Effector memory CD8-positive, alpha-beta T cell (primary cell): ENCODE measurements at places on chromosomes 2 and 18.

- no peak overlapping the region for H3K4me3 ChIP-seq
- peaks cover 3% of the 10 kb centered on the region for H3K4me1 ChIP-seq
- H3K27me3 ChIP-seq: peaks cover 27% of the 10 kb centered on the region
- H3K36me3 ChIP-seq: no peaks in the 10 kb centered on the region
Observed at GRCh38 chr18:59700535-59700967, 3.3 kb upstream of the CCBE1 start.

GRCh38 chr2:100367163-100367562 lies 44.9 kb upstream of the LONRF2 start:
- H3K36me3 ChIP-seq: no peaks in the 10 kb centered on the region
- H3K27ac ChIP-seq: no peak overlapping the region
- DNase-seq: no peak
- peaks cover 47% of the 10 kb centered on the region for H3K27me3 ChIP-seq
- no peaks in the 10 kb centered on the region for H3K4me1 ChIP-seq

GRCh38 chr2:146801886-146802285 lies 1042.9 kb upstream of the ACVR2A start:
- DNase-seq: no peak
- H3K27me3 ChIP-seq: no peaks in the 10 kb centered on the region
- H3K4me3 ChIP-seq: no peak overlapping the region
- no peaks in the 10 kb centered on the region for H3K36me3 ChIP-seq
- H3K27ac ChIP-seq: no peak overlapping the region

- no peak for DNase-seq
- H3K36me3 ChIP-seq: no peaks in the 10 kb centered on the region
- peaks cover 46% of the 10 kb centered on the region for H3K27me3 ChIP-seq
- no peak overlapping the region for H3K27ac ChIP-seq
- H3K4me1 ChIP-seq: no peaks in the 10 kb centered on the region
Observed at GRCh38 chr2:234635284-234635683, 138.4 kb upstream of the ARL4C start.

- no peaks in the 10 kb centered on the region for H3K36me3 ChIP-seq
- no peak for DNase-seq
- H3K4me3 ChIP-seq: no peak overlapping the region
Observed at GRCh38 chr2:217937446-217937845, 65.3 kb downstream of the TNS1 start.

DNA sequence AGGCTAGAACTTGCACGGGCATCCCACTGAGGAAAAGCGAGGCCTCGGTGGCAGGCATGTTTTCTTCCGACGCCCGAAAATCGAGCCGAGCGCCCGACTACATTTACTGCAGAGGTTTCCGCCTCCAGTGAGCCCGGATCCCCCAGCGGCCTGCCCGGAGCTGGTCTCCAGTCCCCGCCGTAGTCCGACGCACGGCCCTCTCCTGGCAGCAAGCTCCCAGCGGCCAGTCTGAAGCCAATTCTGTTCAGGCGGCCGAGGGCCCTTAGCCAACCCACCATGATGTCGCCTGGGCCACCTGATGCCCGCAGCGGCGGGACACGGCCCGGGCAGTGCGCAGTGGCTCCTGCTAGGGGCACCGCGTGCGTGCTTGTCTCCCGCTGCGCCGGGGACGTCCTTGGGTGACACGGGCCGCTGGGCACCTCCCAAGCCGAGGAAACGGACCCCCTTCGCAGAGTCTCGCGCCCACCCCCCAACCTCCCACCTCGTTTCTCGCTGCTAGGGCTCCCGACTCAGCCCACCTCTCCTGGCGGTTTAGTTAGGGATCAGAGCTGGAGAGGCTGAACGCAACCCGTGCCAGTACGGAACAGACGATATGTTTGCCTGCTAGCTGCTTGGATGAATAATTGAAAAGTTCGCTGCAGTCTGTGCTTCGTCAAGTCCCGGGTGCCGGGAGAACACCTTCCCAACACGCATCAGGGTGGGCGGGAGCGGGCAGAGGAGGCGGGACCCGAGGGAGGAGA lies 5.3 kb downstream of the ONECUT2 start:
- no peak overlapping the region for H3K27ac ChIP-seq
- H3K4me1 ChIP-seq: peaks cover 10% of the 10 kb centered on the region
- peaks cover 3% of the 10 kb centered on the region for H3K36me3 ChIP-seq

GRCh38 chr18:61597316-61597715 lies 264.1 kb downstream of the CDH20 start:
- H3K4me1 ChIP-seq: no peaks in the 10 kb centered on the region
- DNase-seq: no peak
- no peak overlapping the region for H3K27ac ChIP-seq
- H3K4me3 ChIP-seq: no peak overlapping the region
- H3K27me3 ChIP-seq: peaks cover 7% of the 10 kb centered on the region
- no peaks in the 10 kb centered on the region for H3K36me3 ChIP-seq

DNA sequence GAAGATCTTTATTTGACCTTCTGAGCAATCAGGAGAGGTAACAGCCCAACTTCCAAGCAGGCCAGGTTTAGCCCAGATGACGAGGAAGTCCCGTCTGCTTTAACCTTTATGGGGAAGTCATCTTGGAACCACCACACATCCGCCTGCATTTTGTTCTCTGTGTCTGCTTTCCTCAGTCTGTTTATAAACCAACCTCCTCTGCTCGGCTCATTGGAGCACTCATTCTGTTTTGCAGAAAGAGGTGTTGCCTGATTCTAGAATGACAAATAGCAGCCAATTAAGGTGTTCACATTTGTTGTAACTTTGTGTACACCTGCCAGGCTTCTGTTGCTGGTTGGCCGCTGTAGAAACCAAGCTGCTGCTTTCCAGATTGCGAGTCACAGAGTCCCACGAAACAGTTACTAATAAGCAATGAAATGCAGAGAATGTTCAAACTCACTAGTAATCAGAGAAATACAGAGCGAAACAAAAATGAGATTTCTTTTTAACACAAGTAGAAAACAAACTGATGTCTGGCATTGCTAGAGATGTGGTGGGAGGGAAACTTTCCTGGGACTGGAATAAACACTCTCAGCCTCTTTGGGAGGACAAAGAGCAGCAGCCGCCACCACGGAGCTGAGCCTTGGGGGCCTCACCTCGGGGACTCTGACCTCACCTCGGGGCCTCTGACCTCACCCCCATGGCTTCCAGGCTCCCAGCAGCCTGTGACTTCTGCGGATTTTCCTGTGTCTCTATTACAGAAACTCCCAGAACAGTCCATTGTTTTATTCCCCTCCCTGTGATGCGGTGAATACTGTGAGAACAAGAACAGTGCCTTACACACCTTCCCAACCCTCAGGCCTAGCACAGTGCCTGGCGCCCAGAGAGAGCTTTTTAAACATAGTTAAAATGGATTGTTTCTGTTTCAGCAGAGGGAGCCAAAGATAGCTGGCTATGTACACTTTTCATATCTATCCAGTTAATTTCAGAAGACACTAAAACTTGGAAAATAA lies 64.0 kb downstream of the MBP start:
- DNase-seq: peak; percentile 32
- peak overlapping the region; percentile 96 for H3K27ac ChIP-seq
- H3K4me1 ChIP-seq: peaks cover 80% of the 10 kb centered on the region

- H3K36me3 ChIP-seq: peaks cover 51% of the 10 kb centered on the region
- no peak overlapping the region for H3K4me3 ChIP-seq
- no peak for DNase-seq
- H3K4me1 ChIP-seq: peaks cover 30% of the 10 kb centered on the region
- H3K27ac ChIP-seq: peak overlapping the region; percentile 96
Observed at GRCh38 chr18:57619876-57620275, 1.8 kb downstream of the NARS1 start.

DNA sequence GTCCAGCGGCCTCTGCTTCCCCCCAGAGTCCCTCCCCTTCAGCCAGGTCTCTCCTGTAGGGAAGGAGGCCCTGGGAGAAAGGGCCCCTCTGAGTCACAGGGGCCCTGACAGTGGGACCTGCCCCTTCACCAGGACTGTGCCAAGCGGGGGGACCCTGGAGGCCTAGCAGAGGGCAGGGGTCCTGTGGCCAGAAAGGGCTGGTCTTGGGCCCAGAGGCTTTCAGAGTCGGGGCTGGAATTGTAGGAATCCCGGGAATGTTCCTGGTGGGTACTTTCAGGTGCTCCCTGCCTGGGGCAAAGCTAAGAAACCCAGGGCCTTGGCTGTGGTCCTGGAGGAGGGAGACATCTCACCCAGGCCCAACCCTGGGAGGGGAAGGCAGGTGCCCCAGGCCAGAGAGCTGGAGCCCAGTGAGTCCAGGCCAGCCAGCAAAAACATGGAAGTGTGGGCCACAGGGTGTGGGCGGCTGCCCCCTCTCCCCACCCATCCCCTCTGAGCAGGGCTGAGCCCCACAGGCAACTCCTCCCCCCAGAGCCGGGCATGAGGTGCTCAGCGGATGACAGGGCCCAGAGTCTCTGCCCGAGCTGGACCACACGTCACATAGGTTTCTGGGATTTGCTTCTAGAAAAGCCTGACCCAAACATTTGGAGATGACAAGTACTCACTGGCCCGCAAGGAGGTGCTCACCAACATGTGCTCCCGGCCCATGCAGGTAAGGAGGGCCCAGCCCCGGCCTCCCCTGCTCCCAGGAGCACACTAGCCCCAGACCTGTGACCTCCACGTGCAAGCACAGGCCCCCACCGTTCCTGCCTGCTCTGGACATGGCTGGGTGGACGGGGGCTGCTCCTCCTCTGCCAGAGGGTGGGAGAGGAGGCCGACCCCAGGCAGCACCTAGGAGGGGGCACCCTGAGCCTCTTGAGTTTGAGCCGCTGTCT lies 48.2 kb upstream of the ALPP start:
- H3K27ac ChIP-seq: no peak overlapping the region
- peaks cover 3% of the 10 kb centered on the region for H3K4me1 ChIP-seq
- DNase-seq: no peak
- H3K27me3 ChIP-seq: no peaks in the 10 kb centered on the region

DNA sequence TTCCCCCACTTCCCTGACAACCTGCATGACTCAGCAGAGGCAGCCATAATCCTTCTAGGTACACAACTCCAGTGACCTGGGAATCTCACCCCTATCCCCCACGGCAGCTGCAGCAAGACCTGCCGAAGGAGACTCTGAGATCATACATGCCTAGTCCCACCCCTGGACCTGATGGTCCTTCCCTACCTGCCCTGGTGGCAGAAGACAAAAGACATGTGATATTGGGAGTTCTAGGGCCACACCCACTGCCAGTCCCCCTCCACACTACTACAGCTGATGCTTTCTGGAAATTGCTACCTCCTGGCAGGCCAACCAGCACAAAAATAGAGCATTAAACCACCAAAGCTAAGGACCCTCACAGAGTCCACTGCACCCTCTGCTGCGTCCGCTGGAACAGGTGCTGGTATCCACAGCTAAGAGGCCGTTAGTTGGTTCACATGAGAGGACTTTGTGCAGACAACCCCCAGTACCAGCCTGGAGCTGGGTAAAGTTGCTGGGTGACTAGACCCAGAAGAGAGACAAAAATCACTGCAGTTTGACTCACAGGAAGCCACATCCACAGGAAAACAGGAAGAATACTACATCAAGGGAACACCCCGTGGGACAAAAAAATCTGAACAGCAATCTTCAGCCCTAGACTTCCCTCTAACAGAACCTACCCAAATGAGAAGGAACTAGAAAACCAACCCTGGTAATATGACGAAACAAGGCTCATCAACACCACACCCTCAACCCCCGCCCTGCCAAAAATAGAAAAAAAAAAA lies 12.5 kb downstream of the MARCO start:
- H3K36me3 ChIP-seq: no peaks in the 10 kb centered on the region
- DNase-seq: no peak
- no peak overlapping the region for H3K4me3 ChIP-seq

- no peak for DNase-seq
- no peak overlapping the region for H3K4me3 ChIP-seq
- no peak overlapping the region for H3K27ac ChIP-seq
- H3K36me3 ChIP-seq: no peaks in the 10 kb centered on the region
Observed at GRCh38 chr18:13551305-13551603, 175.1 kb downstream of the FAM210A start.

DNA sequence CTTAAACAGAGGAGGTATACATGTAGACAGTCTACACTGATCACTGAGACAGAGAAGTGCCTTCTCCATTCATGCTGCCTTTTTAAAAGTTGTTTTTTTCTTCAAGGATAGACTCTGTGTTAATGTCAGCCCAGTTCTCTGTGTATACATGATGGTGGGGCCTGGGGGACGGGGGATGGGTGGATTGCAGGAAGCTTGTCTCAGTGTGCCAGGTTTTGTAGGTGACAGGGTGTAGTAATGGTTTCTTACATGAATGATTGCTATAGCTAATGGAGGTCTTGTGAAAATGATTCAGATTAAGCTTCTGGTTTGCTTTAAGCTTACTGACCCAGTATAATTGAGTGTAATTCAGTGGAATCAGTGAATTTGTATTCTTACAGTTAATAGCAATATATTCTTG lies 423.6 kb downstream of the PTPRM start:
- peaks cover 13% of the 10 kb centered on the region for H3K4me1 ChIP-seq
- no peaks in the 10 kb centered on the region for H3K36me3 ChIP-seq
- no peak for DNase-seq
- H3K27ac ChIP-seq: no peak overlapping the region
- no peak overlapping the region for H3K4me3 ChIP-seq

GRCh38 chr2:144201868-144202468 lies 318.0 kb downstream of the ZEB2 start:
- H3K27me3 ChIP-seq: no peaks in the 10 kb centered on the region
- peaks cover 17% of the 10 kb centered on the region for H3K4me1 ChIP-seq
- H3K27ac ChIP-seq: no peak overlapping the region
- no peak for DNase-seq

GRCh38 chr2:189862751-189863150 lies 78.5 kb downstream of the PMS1 start:
- no peak for DNase-seq
- no peaks in the 10 kb centered on the region for H3K4me1 ChIP-seq
- no peak overlapping the region for H3K27ac ChIP-seq
- no peaks in the 10 kb centered on the region for H3K27me3 ChIP-seq

GRCh38 chr2:134319596-134320254 lies 65.9 kb downstream of the MGAT5 start:
- peak overlapping the region; percentile 12 for H3K27ac ChIP-seq
- no peaks in the 10 kb centered on the region for H3K27me3 ChIP-seq
- H3K4me1 ChIP-seq: peaks cover 75% of the 10 kb centered on the region

DNA sequence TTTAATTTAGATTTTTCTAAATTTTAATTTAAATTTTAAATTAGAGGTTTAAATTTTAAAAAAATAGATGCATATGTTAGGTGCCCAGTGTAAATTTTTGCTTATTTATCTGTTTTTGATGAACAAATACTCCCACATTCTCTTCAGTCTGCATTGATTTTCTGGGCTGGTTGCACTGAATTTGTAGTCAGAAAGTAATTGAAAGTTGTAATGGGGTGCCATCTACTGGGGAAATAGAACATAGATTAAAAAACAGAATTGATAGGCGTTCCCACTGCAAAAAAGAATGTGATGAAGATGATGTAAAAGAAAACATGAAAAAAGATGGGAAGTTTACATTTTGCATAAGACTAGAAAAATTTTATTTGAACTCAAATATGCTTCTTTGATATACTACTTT lies 51.7 kb upstream of the CCDC85A start:
- no peak for DNase-seq
- no peaks in the 10 kb centered on the region for H3K27me3 ChIP-seq
